ENCODE measurements at places on chromosomes 1 and 21.

GRCh38 chr1:101245246-101245927 is 8.6 kb downstream of the S1PR1 start:
- no peak for DNase-seq

DNA sequence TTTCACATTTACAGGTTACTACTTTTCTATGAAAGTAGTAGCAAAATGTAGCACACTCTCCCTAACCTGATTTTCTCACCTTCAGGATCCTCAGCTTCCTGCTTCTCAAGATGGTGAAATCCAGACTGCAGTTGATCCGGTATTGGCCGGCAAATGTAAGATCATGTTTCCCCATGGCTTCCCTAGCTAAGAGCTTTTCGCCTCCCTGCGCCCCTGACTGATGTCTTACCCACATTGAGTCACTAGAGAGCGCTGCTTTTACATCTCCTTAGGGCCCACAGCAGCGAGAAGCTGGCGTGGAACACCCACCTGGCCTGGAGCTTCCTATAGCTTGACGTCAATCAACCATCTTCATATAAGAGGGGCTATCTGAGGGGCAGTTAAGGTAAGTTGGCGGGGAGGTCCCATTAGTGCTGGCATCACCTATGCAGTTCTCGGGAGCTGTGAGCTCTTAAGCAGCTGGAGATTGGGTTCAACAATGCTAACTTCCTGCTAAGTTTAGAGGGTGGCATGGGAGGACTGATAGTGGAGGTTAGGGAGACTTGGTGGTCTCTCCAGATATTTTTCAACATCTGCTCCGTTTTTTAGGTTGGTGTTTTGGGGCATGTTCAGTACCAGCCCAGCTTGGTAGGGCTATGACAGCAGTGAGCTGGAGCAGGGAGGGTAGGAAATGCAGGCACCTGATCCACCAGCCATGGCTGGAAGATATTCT is 5.5 kb downstream of the PTPN7 start:
- peak; percentile 81 for DNase-seq

DNA sequence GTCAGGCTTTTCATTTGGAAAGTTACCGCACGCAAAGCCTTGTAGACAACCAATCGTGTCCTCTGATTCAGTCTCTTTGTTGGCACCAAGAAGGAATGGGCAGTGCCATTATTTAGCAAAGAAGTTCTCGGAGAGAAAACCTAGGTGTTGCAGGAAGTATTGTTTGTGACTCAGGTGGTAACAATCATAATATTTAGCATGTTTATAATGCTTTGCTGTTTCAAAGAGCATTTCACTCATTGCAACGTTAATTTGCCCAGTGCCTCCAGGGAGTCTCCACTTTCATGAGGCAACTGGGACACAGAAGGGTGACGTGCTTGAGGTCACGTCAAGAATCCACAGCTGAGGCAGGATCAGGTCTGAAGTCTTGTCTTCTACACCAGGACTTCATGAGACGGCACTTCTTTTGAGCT is 31.4 kb downstream of the STPG1 start:
- DNase-seq = no peak

GRCh38 chr1:175922254-175922881 is 179.0 kb upstream of the TNR start:
- no peak for DNase-seq

DNA sequence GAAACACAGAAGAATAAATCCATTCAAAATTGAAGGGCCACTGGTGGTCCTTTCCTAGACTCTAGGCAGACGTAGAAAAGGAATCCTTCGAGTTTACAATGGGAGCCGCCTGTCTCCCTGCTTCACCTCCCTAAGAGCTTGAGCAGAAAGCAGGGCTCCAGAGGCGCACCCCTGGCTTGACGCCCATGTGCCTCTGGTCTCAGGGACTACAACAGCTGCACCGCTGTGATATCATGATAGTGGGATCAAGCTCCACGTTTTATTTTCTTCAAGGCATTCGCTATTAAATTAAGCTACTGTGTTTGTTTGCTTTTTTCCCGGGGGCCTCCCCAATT is 403 bp upstream of the C1orf122 start:
- no peak for DNase-seq

- DNase-seq = peak; percentile 16
Measured at GRCh38 chr1:226436855-226437491, 29.1 kb upstream of the PARP1 start.

DNA sequence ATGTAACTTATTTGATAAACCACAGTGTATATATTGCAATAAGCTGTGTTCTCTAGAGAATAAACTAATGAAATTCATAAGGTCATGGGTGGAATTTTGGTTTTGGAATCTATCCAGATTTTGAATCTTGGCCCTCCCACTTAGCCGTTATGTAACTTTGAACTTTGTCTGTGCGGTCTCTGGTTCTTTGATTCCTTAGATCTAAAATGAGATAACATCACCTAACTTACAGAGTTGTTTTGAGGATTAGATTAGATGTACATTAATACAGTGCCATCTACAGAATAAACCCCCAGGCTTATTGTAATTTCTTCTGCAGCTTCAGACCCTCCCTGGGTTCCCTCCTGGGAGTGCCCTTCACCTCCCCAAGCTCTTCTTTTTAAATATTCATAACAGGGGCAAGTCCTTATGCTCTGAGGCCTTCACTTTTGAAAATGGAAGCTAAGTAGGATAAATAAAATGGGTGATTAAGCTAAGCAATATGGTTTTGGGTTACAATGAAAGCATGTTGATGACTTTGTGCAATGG is 124.3 kb downstream of the ATG4C start:
- DNase-seq = no peak

GRCh38 chr1:226490426-226490809 is 58.1 kb upstream of the STUM start:
- no peak for DNase-seq

GRCh38 chr1:67322442-67322841 is 14.8 kb downstream of the IL12RB2 start:
- DNase-seq = no peak

DNA sequence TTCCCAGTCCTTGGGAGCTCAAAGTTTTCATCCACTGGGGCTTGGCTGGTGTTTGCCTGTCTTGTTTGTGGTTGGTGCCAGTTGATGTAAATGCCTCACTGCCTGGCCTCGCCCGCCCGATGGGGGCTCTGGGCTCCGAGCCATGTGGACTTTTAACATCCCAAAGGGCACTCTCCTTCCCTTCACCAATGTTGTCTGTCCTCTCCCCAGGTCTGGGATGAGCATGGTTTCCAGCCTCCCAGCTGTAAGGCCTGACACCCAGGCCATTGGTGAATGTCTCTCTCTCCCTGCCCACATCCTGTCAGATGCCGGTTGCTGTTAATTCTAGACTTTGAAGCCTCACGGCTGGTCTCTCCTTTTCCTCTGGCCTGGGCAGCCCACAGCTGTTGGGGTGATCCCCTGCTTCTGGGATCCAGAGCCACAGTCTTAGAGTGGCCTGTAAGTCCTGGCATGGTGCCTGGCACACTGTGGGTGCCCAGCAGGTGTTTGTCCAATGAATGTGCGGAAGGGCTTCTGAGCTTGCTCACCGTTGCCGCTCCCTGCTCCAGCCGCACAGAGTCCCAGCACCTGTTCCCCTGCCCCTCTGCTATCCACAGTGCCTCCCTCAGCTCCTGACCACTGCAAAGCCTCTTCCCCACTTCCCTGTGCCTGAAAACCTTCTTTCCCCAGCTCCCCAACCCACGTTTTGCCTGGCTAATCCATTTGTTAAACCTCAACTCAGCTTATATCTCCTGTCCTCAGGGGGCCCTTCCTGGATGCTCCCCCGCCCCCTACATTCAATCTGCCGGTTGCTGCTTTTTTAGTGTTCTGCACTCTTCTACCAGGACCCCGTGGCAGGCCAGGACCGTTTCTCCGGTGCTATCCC is 3.3 kb upstream of the C1orf174 start:
- DNase-seq = no peak

DNA sequence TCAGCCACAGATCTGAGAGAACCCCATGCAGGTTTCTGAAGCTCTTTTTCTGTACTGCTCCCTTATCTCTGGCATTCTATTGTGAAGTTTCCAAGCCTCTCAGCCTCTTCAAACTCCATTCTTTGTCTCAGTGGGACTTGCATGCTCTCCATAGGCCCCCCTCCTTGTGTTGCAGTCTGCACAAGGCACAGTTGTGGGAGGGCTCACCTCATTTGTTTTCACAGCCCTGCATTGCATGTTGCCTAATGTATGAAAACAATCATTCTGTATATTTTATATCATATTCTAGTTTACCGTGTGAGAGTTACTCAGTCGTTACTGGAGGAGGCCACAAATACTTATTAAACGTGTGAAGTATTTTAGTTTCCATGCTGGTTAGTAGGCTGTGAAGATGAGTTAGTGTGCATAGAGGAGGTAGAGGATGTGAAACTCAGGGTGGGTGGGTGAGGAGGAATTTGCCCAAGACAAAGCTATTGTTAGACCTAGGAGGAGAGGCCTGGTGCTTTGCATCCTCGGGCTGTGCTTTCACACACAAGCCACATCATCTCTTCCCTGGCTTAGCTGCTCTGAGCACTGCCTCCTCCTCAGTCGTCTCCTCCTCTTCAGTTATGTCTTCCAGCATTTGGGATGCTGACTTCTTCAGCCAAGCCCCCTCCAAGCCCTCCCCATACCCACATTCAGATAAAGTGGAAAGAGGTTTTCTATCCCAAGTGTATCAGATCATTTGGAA is 7.8 kb upstream of the CHI3L2 start:
- peak; percentile 39 for DNase-seq

DNA sequence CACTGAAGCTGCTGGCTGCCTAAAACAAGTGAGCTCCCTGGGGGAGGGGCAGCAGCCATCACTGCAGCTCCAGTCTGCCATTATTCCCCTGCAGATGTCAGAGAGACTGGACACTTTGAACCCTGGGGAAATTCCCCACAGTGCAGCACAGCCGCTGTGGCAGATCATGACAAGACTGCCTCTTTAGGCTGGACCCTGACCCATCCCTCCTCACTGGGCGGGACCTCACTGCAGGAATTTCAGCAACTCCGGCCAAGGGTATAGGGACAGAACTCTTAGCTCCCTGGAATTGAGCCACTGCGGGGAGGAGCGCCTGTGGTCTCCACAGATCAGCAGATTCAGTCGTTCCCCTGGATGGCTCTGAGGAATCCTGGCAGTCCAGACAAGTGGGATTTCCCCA is 964.6 kb downstream of the BRINP3 start:
- DNase-seq = no peak

DNA sequence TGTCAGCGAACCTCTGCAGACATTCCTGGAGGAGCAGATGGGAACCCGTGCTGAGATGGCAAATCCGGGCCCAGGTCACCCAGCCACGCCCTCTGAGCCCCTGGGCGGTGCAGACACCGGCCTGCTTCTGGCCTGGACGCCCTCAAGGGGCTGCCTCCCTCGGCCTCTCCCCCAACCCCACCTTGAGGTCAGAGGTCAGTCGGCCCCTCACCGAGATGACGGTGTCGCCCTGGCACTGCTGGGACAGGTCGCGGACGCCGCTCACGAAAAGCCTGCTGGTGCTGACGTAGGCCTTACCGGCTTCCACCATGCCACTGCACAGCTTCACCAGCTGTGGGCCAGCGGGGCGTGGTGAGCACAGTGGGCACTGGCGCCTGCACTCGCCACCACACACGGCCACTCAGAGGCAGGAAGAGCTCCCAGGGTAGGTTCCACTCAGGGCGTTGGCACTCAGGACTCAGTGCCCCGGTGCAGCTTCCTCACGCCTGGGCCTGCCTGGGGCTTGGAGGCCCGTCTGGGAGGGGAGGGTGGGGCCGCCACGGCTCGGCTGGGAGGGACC is 4.7 kb downstream of the ACAP3 start:
- no peak for DNase-seq

DNA sequence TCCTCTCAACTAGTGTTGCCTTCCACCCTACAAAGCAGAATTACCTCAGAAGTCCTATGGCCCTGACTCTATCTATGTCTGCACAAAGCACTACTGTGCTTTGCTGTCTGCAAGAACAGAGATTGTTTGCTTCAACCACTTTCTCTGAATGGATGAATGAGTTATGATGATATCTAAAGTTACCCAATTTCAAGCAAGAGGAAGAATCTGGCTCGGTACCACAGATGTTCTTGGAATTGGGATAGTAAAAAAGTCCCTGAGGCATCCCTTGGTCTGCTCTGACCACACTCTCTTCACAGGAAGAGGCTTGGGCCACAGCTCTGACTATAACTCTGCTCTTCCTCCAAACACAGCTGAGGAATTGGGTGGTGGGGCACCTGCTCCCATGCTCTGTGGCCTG is 31.2 kb downstream of the MTARC1 start:
- peak; percentile 16 for DNase-seq

- no peak for DNase-seq
Measured at GRCh38 chr1:232319518-232320210, 310.3 kb downstream of the SIPA1L2 start.

DNA sequence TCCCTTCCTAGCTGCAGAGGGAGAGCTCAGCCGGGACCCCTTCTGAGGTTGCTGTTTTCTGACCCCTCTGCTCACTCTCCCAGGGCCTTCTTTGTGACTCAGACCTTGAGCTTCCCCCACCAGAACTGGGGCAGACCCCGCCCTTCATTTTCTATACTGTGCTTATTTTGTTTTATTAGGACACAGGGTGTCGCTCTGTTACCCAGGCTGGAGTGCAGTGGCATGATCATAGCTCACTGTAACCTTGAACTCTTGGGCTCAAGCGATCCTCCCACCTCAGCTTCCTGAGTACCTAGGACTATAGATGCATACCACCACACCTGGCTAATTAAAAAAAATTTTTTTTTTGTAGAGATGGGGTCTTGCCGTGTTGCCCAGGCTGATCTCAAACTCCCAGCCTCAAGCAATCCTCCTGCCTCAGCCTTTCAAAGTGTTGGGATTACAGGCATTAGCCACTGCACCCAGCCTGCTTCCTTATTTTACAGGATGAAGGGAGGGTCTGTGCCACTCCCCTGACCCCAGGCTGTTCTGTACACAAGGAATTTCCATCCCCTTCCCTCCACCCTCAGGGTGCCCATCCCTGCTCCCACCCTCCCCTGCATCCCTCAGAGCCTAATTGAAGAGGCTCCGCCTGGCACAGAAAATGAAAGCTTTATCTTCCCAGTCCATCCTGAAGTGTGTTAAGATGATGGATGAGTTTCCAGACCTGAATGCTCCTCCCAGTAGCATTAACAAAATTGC is 195.2 kb upstream of the POU3F1 start:
- DNase-seq = no peak

DNA sequence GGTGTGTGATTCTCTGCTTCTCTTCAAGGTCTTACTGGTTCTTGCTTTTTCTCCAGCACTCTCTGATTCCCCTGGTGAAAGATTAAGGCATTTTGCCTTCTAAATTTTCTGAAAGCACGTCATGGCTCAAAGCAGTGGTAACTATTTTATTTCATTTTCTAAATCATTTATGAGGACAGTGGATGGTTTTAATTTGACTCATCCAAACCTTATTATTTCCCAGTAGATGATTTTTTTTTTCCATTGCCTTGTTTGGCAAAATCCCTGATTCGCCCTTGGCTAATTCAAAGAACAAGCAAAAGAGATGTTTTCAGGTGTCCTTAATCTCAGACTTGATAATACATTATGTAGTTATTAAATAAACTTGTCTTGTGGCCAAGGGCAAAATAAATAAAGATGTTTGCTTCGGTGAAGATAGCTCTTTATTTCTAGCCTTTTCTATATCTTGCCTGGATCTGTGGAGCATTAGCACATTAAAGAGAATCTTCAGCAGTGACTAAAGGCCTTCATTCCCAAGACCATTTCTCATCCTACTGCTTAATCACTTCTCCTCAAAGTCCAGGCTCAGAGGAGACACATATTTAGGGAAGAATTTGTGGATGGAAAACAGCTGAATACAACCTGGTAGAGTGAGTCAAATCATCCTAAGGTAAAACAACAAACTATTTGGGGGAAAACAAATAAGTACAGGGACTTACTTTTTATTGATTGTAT is 359.8 kb downstream of the DUSP10 start:
- DNase-seq = no peak

- no peak for DNase-seq
Measured at GRCh38 chr1:224539971-224540370, 76.1 kb upstream of the CNIH3 start.

GRCh38 chr1:207964195-207964966 is 53.5 kb upstream of the CD34 start:
- DNase-seq = no peak

All from cardiac muscle cell (in vitro differentiated cells and primary cell).